ENCODE measurements at places on chromosomes 16 and 17. TPM values are rescaled to one million over a fixed set of nuclear protein-coding genes. Genes with fewer than 3 reads are reported as not detected.

Gene PPY
- not detected for total RNA-seq

Gene DHRS7C
- total RNA-seq = not detected

Gene CDC27
- 105 TPM for total RNA-seq

Gene SMIM22
- total RNA-seq = not detected

Gene KCNJ2
- 16.1 TPM for total RNA-seq

Gene SPN
- under 0.01 TPM for total RNA-seq

Gene STH
- total RNA-seq = not detected
